Activated T-cell treated with anti-CD3 and anti-CD28 coated beads, Interleukin-2, amount 50 U/mL, for 72 hours (primary cell): ENCODE measurements at places on chromosomes 5 and 9.

DNA sequence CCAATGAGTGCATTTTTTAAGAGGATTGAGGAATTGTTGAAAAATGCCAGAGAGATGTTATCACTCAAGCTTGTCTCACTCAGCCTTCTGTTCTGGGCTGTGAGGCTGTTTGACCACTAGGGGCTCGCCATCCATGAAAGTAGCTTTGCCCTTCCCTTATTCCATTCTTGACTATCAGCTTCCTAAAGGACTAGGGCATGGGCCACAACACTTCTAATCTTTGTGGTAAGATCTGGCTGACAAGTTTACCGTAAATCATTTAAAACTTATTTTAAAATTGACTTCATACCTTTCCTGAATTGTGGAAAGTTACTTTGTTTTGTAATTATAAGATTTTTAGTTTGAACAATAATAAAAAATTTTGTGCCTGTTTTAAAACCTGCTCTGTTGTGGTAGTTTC lies 49.5 kb downstream of the TJP2 start:
- peaks cover 4% of the 10 kb centered on the region for H3K36me3 ChIP-seq
- no peaks in the 10 kb centered on the region for H3K4me1 ChIP-seq

DNA sequence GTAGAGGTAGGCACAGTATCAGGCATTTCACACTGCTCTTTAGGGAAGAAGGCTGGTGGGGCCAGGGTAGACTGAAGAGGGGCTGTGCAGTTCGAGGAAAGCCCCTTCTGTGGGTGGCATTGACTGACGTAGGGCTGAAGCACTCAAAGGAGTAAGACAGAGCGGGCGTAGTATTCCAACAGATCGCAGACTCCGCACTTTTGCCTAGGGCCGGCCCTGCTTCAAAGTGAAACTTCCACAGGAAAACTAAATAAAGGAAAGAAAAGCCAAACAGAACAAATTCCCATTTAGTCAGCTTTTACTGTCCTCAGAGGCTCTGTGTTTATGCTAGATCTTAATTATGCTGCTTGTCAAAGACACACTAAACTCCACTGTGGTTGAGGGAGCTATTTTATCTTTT lies 493.0 kb upstream of the WWC1 start:
- H3K36me3 ChIP-seq = no peaks in the 10 kb centered on the region
- no peak overlapping the region for H3K27ac ChIP-seq
- no peak for DNase-seq
- H3K4me3 ChIP-seq = no peak overlapping the region
- H3K27me3 ChIP-seq = no peaks in the 10 kb centered on the region

GRCh38 chr9:133768371-133768858 lies 30.3 kb upstream of the SARDH start:
- peaks cover 6% of the 10 kb centered on the region for H3K36me3 ChIP-seq
- no peak overlapping the region for H3K4me3 ChIP-seq
- H3K27me3 ChIP-seq = no peaks in the 10 kb centered on the region
- H3K4me1 ChIP-seq = no peaks in the 10 kb centered on the region
- no peak for DNase-seq

GRCh38 chr9:118009614-118010013 lies 305.4 kb downstream of the TLR4 start:
- no peaks in the 10 kb centered on the region for H3K27me3 ChIP-seq
- H3K27ac ChIP-seq = no peak overlapping the region
- no peak overlapping the region for H3K4me3 ChIP-seq
- no peaks in the 10 kb centered on the region for H3K4me1 ChIP-seq
- no peak for DNase-seq
